Peyer's patch (tissue), 4 donors: ENCODE measurements at places on chromosomes 6 and 20. TPM values are rescaled to one million over a fixed set of nuclear protein-coding genes. Genes with fewer than 3 reads are reported as not detected.

The IP6K3 gene
- 1.9 TPM for total RNA-seq

The HCK gene
- 56.1 TPM for total RNA-seq

The BRPF3 gene
- 71.0 TPM for total RNA-seq

The SLC16A10 gene
- 9.5 TPM for total RNA-seq

GRCh38 chr6:31203345-31203979 is 33.0 kb upstream of the POU5F1 start:
- no peak for DNase-seq

DNA sequence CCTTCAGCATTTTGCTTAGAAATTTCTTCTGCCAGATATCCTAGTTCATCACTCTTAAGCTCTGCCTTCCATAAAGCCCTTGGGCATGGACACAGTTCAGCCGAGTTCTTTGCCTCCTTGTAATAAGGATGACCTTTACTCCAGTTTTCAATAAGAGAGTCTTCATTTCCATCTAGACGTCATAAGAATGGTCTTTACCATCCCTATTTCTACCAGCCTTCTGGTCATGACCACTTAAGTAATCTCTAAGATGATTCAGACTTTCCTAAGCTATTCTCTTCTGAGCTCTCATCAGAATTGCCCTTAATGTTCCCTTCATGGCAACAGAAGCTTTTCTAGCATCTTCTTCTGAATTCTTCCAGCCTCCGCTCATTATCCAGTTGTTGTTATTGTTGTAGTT is 126.1 kb downstream of the TFAP2C start:
- no peak for DNase-seq

DNA sequence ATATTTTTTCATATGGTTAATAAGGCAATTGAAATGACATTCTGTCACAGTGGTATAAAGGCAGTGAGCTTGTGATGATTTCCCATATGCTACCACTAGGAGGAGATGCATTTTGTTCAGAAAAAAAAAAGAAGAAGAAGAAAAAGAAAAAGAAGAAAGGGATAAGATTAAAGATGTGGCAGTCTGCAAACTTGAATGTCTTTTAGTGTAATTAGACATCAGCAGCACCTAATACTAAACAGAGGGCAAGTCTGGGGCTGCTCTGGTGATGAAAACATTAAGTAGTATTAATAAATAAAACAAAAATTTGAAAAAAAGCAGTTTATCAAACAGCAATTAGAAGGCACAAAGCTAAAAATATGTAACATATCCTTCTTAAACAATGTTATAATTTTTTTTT is 95.4 kb upstream of the DEFB112 start:
- no peak for DNase-seq
